ENCODE measurements at places on chromosomes 16 and 17.

DNA sequence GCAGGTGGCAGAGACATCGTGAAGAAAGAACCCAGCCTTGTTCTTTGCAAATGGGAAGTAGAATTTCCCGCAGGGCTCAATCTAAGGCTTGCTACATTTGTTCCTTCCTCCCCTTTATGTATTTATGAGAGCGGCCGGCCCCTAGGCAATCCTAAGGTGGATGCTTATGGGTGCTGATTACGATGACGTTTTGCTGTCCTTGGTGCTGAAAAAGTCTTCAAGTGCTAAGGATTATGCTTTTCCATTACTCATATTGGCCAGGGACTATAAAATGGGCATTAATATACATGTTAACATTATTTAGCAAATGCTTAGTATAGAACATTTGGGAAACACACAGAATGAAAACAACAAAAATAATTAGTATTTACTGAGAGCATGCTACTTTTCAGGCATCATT is 313.3 kb upstream of the XYLT1 start:
- DNase-seq: no peak

DNA sequence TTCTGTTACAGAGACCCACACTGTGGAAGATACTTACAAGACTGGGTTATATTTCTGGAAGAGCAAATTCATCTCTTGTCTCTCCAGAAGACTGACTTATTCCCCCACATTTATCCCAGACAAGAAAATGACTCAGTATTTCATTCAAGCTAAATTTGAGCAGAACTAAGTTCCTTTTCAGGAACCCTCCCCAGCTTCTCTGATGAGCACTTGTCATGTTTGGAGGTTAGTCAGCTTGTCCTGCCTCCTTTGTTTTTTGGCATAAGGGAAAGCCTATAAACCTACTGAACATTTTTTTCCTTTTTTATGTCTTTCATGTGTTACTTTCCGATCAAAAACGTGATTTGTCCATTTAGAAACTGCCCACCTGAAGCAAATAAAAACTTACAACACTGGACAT is 198.0 kb downstream of the C16orf95 start:
- no peak for DNase-seq

GRCh38 chr16:80407265-80407987 is 133.4 kb upstream of the DYNLRB2 start:
- no peak for DNase-seq

DNA sequence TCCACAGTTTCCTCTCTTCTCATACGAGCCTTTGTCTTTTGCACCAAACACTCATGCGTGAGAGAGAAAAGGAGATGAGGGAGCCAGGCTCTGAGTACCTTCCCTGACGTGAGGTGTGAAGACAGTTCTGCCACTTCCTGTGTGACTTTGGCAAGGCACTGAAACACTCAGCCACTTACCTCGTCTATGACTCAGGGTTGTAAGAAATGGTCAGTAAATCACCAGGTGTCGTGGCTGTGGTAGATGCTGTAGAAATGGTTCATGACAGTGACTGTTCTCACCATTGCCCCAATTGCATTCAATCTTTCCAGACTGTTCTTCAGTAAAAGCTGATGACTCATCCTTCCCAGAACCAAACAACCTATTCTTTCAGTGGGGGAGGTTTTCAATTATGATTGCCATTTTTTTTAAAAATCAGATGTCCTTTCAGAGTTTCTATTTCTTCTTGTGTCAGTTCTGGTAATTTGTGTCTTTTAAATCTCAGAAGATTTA is 49.2 kb upstream of the CBFA2T3 start:
- DNase-seq: no peak

DNA sequence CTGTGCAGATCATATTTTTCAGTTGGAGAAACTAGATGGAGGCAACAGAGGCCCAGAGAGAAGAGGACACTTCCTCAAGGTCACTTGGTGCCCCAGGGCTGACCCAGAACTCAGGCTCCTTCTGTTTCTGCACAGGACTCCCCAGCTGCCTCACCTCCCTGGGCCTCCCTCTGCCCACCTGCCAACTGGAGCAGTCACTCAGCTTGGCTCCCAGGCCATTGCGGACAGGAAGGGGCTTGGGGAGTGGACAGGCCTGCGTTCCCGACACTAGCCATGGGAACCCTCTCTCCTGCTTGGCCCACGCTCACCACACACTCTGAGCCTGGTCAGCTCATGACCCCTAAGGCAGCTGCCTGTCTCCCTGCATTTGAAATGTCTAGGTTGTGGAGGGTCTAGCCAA is 78.1 kb upstream of the BRD7 start:
- no peak for DNase-seq

DNA sequence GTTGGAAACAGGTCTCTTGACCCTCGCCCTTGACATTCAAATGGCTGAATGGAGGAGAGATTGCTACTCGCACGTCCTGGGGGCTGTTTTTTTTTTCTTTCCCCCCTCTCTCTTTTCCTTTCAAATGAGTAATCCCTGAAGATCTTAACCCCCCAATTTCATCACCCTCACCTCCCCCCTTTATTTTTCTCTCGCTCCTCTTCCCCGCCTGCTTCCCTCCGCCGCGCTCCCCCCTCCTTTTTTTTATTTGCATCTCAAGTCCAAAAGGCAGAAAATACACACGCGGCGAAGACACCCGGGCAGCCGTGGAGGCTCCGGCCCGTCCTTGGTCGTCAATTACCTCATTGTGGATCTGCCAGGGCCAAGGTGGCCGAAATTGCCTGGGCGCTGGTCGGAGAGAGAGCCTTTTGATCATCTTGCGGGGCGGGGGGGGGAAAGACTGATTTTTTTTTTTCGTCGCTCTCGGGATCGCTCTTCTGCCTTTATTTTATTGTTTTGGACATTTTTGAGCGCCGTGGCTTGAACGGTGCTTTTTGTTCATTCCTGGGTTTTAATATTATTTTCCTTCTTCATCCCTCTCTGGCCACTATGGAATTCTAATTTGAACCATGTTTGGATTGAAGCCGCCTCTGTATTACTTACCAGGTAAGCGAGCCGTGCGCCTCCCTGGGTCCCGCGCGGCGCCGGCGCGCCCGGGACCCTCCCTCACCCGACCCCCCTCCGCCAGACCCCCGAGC is 57.2 kb upstream of the GSE1 start:
- peak; percentile 18 for DNase-seq

Data from activated CD4-positive, alpha-beta T cell treated with anti-CD3 and anti-CD28 coated beads, Interleukin-2, amount 50 U/mL, for 1 hour (primary cell).